ENCODE measurements at places on chromosomes 12 and 14.

- DNase-seq = no peak
Measured at GRCh38 chr12:30142301-30142700, 358.6 kb upstream of the TMTC1 start.

- no peak for DNase-seq
Measured at GRCh38 chr12:103369929-103370328, 125.8 kb downstream of the C12orf42 start.

GRCh38 chr14:74326369-74327152, 21.7 kb upstream of the VRTN start:
- no peak for DNase-seq

DNA sequence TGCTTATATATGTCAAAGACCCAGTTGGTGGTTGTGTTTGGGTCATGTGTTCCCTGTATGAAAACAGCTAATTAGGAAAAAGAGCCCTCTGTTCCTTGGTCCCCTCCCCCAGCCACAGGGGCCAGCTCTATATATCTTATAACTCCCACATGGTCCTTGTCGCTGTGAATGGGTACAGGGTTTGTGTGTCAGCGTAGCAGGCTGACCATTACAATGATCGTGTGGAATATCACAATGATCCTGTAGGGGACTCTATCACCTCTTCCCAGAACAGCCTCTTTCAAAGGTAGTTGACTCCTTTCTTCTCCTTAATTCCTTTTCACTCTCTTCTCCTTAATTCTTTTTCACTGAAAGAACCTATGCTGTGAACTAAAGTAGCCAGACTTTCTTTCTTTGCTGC, 51.6 kb upstream of the RIC8B start:
- DNase-seq = no peak

GRCh38 chr14:68862954-68863594, 70.2 kb upstream of the ZFP36L1 start:
- peak; percentile 99 for DNase-seq

DNA sequence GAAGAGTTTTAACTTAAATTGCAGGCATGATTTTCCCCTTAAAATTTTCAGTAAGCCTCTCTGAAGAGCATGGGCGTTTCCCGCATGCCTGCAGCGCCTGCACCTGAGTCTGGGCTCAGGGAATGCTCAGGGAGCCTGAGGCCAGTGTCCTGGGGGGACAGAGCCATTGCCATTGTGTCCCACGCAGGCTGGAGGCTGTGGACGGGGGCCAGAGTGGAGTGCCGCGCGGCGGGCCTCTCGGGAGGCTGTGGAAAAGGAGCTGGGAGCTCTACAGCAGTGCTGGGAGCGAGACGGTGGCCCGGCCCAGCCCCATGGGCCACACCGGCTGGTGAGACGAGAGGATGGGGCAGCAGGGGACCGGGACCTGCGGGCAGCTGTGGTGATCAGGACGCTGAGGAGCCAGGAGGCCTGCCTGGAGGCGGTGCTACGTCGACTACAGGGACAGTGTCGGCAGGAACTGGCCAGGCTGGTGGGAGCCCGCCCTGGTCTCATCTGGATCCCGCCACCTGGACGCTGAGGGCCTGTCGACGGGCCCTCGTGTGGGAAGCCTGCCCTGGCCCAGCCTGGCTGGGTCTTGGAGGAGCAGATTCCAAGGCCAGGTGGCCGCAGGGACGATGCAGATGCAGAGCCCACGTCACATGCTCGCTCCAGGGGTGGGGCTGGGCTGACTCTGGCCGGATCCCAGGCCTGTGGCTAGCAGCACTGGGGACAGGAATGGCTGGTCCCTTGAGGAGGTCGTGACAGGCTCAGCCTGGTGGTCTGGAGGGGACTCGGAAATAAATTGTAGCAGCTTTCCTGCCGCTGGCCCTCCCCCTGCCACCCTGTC, 7.6 kb downstream of the TEDC1 start:
- no peak for DNase-seq

- peak; percentile 41 for DNase-seq
Measured at GRCh38 chr12:3658327-3659163, 94.4 kb downstream of the CRACR2A start.

GRCh38 chr12:92020983-92021665, 124.5 kb downstream of the BTG1 start:
- DNase-seq = no peak

- DNase-seq = peak; percentile 26
Measured at GRCh38 chr12:9378430-9378835, 170.2 kb upstream of the PZP start.

DNA sequence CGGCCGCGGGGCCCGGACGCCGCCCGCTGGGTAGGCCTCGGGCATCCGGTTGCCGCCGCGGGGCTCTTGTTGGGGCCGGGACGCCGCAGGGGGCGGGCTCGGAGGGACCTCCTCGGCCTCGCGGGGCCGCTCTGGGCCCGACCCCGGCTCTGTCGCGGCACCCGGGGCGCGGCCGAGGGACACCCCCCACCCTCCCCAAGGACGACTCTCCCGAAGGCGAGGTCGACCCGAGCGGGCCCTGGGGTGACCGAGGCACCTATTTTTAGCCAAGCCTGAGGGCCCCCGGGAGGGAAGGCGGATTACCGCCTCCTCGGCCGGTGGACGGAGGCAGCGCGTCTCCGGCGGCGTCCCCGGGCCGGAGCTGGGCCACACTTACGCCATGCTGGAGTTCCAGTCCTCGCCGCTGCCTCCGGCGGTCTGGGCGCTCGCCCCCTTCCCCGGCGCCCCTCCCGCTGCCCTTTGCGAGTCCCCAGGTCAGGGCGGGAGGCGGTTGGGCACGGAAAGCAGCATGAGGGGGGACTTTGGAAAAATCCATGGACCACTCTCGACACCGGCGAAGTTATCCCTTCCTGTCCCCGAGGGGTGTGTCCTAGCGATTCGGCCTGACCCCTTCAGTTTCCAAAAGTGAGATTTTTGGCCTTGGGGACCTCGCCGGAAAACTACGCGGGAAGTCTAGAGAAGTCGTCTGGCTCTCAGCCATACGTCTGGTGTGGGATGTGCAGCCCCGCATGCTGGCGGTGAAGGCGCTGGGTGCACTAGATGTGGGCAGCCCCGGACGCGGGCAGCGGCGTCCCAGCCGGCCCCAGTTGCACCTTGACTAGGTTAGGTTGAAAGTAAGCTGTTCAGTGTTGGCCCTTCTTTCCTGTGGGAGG, 699 bp downstream of the KTN1 start:
- peak; percentile 43 for DNase-seq

- no peak for DNase-seq
Measured at GRCh38 chr12:92558215-92558773, 144.5 kb upstream of the PLEKHG7 start.

GRCh38 chr12:12476857-12477531, 85.7 kb downstream of the DUSP16 start:
- DNase-seq = no peak

- no peak for DNase-seq
Measured at GRCh38 chr14:55138091-55138490, 9.0 kb downstream of the LGALS3 start.

GRCh38 chr12:97404543-97404942, 58.1 kb upstream of the RMST start:
- DNase-seq = peak; percentile 15

DNA sequence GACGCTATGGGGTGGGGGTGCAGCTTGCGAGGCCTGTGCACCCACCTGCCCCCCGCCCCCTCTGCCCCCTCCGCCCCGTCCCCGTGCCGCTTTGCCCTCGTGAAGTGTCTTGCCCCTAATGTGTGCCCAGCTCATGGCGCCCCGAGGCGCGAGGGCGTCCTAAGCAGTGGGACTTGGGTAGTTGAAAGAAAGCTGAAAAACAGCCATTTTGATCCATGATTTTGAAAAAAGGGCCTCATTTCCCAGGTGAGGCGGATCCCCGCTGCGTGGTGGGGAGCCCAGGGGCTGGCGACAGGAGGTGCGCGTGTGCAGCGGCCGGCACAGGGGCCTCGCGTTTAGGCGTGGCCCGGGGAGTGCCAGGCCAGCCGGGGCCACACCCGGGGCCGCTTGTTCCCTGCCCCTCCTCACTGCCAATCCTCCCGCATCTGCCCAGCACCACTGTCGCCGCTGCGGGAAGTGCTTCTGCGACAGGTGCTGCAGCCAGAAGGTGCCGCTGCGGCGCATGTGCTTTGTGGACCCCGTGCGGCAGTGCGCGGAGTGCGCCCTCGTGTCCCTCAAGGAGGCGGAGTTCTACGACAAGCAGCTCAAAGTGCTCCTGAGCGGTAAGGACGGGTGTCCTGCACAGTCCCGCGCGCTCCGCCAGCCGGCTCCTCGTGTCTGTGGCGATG, 11.8 kb downstream of the ZFYVE21 start:
- DNase-seq = no peak

GRCh38 chr12:97112136-97112535, 205.1 kb downstream of the NEDD1 start:
- DNase-seq = no peak

- DNase-seq = no peak
Measured at GRCh38 chr12:31431721-31432240, 105.8 kb upstream of the SINHCAF start.

DNA sequence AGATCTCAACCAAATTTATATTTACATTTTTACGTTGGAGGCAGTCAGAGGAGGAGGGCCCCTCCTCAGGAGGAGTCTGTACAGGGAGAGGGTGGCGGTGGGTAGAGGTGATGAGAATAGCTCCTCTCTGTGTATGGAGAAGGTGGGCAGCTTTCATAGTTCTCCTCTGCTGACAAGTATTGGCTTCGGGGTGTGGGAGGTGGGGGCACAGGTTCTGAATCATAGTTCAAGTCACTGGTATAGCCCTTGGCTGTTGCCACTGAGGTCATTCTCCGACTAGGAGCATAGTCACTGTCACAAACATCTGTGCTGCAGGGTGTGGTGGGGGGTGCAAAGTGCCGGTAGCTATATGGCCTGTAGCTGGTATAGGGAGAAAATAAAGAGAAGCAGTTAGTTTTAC, 50.3 kb downstream of the BCL2L14 start:
- DNase-seq = no peak

DNA sequence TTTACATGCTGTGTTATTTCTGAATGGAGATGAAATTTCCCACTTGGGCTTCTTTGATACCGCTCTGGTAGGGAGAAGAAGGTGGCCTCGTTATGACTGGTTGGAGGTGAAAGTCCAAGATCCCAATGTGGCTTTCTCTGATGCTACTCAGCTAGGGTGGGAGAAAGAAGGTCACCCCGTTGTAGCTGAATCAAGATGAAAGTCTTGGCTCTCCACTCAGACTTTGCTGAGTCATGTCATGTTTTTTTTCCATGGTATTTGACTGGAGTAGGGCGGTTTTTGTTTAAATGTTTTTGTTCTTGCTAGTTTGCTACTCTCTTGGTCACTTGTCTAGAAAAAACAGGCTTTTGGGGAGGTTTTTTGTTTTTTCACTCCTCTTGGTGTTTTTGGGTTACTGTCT, 2.4 kb upstream of the PDE6H start:
- no peak for DNase-seq

DNA sequence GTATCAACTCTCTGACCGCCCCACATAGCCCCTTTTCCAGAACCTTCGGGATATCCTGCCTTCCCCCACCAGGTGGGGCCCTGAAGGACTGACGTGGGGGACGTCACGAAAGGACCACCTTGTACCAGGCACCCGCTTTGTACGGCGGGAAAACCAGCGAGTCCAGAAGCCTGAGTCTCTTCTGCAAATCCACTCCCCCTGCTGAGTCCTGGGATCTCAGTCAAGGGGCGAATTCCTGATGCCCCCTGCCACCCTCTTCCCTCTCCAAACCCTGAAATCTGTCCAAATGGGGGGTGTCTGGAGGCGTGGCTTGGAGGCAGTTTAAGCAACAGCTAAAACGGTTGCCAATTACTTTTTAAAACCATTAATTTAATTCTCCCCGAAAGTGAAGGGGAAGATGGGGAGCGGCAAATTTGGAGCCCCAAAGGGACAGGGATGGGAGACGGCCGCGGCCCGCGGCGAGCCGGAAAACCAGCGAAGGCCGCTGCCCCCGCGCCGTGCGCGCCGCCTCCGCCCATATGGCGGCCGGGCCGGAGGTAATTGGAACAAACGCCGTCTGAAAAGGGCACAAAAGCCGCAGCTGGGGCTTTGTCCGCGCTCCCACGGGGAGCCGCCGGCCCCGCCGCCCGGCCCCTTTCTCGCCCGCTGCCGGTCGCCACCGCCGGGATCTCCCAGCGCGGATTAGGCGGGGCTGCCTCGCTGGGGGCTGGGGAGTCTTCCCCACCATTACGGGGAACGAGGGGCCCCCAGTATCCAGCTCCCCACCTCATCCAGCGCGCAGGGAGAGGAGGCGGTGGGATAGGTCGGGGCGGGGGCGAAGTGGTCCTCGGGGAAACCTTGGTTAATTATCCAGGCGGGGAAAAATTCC, 6.6 kb downstream of the LHX5 start:
- DNase-seq = no peak
